Activated CD4-positive, alpha-beta T cell treated with anti-CD3 and anti-CD28 coated beads for 48 hours (primary cell): ENCODE measurements at places on chromosomes 16 and 17.

DNA sequence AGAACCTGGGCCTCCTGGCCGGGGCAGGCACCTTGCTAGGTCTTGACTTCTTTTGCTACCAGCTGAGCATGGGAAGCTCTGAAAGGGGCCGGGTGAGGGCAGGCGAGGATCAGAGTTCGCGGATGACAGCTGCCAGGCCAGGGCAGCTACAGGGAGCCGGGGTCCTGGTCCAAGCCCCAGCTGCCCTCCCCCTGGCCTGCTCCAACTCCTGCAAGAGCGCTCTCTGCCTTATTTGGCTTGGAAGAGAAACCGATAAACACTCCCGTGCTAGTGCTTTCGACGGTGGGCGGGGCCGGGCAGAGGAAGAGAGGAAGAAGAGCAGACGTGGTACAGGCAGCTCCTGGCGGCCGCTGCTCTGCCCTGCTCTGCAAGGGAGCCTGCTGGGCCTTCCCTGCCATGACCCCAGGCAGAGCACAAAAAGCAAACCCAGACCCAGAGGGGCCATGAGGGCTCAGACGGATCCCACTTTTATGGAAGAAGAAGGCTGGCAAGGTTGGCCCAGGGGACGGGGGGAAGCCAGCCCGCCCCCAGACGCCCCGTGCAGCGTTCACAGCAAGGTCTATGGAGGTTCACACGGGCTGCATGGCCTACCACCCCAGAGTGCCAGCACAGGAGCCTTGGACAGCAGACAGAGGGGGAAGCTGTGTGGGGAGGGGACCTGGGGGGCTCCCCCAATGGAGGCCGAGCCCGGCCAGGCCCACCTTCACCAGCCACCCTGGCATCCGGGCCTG, 25.6 kb downstream of the PIEZO1 start:
- peak; percentile 48 for DNase-seq

- no peak for DNase-seq
Measured at GRCh38 chr17:8799570-8800212, 526 bp upstream of the MFSD6L start.

DNA sequence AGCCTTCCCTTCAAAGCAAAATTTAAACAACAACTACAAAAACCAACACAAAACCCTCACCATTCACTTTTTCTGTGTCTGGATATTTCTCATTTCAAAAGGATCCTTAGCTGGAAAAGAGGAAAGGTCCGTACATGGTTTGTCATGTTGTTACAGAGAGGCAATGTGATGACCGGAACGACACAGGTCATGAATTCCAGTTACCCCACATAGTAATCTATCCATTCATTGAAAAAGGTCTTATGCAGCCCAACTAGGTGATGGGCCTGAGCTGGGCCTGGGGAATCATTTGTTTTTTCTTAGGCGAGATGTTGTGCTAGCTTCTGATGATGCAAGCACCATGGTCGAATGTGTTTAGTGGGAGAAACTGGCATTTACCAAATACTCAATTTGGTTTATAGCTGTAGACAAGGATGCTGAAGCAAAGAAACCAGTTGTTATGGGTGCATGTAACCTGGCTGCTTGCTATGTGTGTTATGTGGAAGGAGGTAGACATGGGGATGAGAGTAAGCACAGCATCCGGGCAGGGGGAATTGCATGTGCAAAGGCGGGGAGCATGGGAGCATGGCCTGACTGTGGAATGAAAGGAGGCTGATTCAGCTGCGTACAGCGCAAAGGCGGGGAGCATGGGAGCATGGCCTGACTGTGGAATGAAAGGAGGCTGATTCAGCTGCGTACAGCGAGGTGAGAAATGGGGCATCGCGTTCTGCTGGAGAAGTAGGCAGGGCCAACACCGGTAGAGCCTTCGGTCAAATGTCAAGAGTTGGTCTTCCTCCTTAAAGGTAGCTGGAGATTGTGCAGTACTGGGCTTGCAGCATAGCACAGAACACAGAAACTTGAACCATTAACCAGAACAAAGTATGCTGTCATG, 269.7 kb upstream of the MAF start:
- DNase-seq, result no peak

DNA sequence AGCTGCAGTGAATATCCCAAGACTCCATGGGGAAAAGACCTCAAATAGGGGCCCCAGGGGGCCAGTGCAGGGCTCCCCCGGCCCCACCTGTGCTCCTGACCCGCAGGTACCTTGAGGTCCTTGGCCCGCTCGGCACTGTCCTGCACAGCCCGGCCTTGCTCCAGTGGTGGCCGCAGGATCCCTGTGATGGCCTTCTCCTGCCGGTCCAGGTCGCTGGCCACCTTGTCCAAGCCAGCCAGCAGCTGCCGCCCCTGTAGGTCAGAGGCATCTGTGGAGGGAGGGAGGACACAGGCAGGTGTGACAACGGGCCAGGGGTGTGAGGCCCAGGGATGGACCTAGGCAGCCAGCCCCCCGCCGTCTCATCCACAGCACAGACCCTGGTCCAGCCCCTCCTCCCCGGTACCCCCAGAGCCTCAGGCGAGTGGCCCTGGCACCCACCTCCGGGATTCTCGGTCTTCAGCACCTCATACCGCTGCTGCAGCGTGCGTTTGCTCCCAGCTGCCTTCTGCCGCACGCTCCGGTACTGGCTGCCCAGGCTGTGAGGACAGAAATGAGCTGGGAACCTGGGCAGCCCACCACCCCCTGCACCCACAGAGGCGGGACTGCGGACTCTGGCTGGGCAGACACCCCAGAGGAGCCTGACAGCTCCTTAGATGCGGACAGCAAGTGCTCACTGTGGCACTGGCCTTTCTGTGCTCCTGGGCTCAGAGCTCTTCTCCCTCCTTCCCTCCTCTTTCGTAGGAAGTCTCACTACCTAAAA, 43.7 kb downstream of the PPL start:
- DNase-seq, result no peak

DNA sequence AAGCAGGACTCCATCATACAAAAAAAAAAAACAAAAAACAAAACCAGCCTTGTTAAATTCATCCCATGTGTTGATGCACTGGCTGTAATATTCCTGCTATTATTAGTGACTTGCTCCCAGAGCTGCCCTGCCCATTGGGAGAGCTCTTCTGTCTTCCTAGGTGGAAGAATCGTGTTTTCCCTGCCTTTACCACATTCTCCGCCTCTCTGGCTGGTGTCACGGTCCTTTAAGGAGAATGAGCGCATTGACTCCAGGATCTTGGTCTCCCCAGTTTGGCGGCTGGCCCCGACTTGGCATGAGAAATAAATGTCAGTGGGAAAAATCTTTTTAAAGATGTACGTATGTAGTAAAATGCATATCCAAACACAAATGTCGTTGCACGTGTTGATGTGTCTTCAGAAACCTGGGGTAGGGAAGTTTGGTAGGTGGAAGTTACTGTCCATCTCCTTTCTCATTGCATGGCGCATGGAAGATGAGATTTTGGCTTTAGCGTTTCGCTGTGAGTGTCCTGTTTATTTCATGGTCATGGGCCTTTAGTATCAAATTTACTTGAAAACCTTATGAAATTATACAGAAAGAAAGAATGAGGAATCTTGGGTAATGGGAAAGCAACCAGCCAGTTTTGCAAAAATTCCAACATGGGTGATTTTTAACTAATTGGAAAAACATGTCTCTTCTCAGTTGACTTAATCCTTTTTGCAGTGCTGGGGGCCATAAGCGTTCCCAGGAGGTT, 15.5 kb downstream of the RMI2 start:
- DNase-seq, result no peak

- DNase-seq, result no peak
Measured at GRCh38 chr17:73731733-73732132, 87.5 kb upstream of the SDK2 start.

DNA sequence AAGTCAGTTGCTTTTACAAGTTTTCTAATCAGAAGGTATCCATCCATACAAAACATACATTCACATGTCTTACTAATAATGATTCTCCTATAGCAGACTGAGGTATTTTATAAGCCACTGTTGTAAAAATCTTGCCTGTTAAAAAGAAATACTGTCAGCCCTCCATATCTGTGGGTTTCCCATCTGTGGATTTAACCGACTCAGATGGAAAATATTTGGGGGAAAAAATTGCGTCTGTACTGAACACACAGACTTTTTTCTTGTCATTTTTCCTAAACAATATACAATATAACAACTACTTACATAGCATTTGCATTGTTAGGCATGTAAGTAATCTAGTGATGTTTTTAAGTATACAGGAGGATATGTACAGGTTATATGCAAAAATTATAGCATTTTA, 90.4 kb downstream of the PARN start:
- no peak for DNase-seq

- no peak for DNase-seq
Measured at GRCh38 chr17:60381958-60382357, 10.0 kb downstream of the USP32 start.

DNA sequence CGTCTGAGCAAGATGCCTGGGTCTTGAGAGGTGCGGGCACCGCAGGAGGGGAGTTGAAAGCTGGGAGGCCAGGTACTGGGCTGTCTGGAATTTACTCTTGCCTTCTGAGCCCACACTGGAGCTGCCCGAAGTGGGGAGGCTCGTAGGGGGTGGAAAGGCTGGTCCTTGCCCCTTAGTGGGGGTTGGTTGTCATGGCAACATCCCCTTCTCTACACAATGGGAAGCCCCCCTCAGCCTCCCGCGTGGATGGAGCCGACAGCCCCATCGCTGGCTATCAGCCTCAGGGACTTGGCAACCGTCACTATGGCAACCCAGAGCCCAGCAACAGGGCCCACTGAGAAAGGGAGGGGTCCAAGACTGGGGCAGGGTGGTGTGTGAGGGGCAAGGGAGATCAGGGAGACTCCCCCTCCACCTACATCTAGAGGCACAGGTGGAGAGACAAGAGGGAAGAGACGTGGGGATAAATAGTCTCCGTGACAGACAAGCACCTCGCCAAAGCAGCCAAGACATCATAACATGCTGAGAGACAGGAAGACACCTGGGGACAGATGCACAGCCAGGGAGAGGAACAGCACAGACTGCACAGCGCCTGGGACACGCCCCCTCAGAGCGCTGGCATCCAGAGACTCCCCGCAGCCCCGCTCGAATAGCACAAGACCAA, 5.3 kb upstream of the DNAH2 start:
- no peak for DNase-seq

DNA sequence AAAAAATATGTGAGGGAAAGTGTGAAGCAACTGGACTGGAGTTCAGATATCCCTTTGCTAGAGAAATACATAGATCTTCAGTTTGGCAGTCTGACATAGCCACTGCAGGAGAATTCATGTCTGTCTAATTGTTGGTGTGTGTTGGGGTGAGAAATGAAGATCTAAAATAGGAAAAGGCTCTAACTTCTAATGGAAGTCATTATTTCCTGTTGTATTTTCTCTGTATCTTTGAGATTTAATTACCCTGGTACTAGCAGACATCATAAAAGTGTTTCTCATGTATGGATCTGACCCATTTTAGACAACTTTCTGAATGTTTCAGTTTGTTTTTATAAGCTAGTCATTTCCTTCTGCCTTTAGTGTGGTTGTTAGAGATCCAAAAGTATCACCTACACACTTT, 128.3 kb downstream of the NLK start:
- no peak for DNase-seq

DNA sequence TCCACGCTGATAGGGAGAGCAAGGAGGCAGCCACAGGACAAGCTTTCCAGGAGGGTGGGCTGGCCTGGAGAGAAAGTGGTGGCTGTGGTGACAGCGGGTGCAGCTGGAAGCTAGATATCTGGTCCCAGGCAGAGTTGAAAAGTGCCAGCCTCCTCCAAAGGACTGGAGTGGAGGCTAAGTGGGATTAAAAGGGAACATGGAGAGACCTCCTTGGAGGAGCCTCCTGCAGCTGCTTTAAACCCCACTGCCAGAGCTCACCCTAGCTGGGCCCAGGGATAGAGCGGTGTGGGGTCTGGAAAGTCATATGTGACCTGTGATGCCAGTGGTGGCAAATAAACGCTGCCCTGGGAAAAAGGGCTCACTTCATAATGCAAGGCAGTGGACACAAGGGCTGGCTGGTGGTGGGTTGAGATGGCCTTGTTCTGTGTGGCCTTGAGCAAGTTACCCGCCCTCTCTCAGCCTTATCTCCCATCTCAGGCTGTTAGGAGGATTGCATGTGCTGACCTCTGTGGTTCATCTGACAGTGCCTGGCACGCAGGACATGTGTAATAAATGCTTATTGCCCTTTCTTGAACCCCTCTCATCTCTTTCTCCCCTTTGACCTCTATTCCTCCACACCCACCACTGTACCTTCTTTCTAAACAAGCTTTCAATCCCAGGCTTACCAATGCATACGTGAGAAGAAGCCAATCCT, 61.0 kb upstream of the LGALS9 start:
- DNase-seq, result no peak

- no peak for DNase-seq
Measured at GRCh38 chr17:41535764-41536481, 7.8 kb upstream of the KRT19 start.

- DNase-seq, result no peak
Measured at GRCh38 chr16:29644338-29644857, 18.6 kb upstream of the SPN start.

GRCh38 chr17:58531661-58532554, 17.5 kb upstream of the MTMR4 start:
- DNase-seq, result peak; percentile 63

DNA sequence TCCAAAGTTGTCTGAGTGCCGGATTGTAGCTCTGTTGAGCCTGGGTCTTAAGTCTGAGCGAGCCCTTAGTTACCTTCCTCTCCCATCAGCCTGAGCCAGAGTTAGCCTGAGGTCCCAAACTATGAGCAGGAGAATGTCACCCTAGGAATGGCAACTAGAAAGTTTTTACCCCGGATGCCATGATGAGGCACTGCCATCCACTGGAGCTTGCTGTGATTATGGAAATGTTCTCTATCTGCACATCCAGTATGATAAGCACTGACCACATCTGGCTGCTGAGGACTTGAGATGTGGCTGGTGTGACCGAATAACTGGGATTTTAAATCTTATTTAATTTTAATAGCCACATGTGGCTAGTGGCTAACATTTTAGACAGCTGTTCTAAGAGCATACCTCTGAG, 550.0 kb downstream of the CDH13 start:
- DNase-seq, result no peak

GRCh38 chr17:75645501-75645888, 12.3 kb downstream of the SMIM5 start:
- DNase-seq, result no peak

DNA sequence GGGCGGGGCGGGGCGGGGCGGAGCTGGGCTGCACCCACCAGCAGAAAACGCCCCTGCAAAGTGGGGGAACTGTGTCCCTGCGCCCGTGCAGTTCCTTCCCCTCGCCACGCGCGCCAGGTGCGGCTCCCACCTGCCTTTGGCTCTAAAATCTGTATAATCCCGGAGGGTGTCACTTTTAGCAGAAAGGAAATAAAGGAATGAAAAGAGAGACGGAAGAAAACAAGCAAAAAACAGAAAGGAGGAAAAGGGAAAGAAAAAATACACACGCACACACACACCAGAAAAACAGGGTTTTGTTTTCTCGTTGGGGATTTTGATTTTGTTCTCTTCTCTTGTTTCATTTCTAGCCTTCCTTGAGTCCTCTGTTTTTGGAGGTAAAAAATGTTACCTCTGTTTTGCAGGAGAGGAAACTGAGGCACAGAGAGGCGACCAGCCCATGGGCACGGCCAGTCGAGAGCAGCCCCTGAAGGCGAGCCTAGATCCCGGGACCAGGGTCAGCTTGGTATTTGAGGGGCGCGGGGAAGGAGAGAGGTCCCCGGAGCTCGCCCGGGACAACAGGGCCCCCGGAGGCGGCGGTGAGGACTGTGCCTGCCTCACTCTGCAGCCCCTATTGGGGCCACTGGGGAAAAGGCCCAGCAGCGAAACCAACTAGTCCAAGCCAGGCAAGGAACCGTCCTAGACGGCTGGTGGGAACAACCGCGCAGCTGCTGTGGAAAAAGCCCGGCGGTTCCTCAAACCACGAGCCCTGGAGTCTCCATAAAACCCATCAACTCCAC, 594 bp upstream of the CARHSP1 start:
- no peak for DNase-seq

GRCh38 chr16:83622010-83622409, 185.8 kb upstream of the HSBP1 start:
- no peak for DNase-seq
